ENCODE measurements at places on chromosomes 5 and 9.

DNA sequence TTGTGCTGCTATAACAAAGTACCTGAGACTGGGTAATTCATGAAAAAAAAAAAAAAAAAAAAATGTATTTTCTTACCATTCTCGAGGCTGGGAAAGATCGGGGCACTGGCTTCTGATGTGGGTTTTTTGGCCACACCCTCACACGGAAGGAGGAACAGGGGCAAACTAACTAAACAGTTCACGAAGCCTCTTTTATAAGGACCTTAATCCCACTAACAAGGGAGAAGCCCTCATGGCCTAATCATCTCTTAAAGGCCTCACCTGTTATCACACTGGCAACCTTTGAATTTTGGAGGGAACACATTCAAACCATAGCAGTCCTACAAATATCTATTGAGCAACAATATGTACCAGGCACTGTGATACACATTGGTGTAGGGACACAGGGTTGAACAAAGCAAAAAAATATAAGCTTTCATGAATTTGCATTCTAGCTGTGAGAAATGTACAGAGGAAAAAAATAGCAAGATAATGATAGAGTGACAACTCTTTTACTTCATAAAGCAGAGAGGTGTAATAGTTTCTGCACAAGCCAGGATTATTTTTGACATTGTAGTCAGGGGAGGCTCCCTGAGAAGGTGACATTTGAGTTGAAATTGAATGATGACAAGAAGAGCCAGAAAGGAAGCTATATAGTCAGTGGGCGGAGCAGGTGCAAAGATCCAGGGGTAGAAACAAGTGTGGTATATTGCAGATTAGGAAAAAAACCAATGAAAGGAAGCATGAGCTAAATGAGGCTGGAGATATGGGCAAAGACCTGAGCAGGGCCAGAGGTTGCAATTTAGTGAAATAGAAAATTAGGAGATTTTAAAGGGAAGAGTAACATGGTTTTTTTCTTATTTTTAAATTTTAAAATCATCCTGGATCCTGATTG lies 68.1 kb upstream of the GRAMD2B start:
- no peak overlapping the region for H3K27ac ChIP-seq
- no peak overlapping the region for H3K4me3 ChIP-seq

DNA sequence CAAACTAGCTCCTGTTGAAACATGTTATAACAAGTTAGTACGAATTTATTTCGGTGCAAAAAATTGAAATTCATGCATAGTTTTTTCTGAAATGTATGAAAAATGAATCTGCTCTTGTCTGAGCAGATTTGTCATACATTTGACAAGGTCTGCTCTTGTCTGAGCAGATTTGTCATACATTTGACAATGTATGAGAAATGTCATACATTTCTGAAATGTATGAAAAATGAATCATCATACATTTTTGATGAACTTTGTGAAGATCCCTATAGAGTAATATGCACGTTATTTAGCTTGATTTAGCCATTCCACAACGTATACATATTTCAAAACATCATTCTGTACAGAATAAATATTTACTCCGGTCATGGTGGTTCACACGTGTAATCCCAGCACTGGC lies 85.9 kb upstream of the PARP8 start:
- no peaks in the 10 kb centered on the region for H3K27me3 ChIP-seq
- no peak for DNase-seq
- no peak overlapping the region for H3K4me3 ChIP-seq
- peaks cover 12% of the 10 kb centered on the region for H3K36me3 ChIP-seq
- peaks cover 9% of the 10 kb centered on the region for H3K4me1 ChIP-seq

DNA sequence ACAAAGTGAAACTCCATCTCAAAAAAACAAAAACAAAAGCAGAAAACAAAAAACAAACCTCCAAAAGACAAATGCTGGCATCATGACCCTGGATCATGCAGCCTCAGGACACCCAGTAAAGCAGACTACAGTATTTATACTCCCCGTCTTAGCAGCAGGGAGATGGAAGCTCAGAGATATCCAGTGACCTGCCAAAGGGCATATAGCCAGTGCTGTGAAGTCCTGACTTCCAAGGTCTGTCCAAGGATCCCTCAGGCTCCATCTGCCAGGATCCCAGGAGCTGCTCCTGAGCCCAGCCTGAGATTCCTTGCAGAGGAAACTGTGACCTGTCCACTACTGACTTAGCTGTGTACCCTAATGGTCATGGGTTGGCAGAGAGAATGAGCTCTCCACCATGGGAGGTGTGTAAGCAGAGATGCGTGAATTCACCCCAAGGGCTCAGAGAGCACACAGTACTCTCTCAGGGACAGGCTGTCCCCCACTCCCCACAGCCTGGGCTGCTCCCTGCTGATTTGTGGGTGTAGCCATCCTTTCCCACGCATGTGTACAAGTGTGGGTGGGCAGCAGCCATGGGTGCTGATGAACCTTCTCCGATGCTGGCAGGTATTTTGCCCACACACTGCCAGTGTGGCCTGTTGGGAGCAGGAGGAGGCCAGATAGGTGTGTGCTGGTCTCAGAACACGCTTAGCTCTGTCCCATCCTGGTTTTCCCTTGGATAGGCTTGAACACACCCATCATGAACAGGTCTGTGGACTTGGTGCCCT lies 2.1 kb upstream of the WNK2 start:
- peaks cover 1% of the 10 kb centered on the region for H3K4me1 ChIP-seq
- H3K36me3 ChIP-seq, result no peaks in the 10 kb centered on the region
- DNase-seq, result no peak
- H3K4me3 ChIP-seq, result no peak overlapping the region
- H3K27me3 ChIP-seq, result peaks cover 45% of the 10 kb centered on the region

GRCh38 chr5:10374046-10375022 lies 20.8 kb downstream of the MARCHF6 start:
- peaks cover 32% of the 10 kb centered on the region for H3K36me3 ChIP-seq
- H3K27me3 ChIP-seq, result no peaks in the 10 kb centered on the region
- no peak for DNase-seq
- no peak overlapping the region for H3K4me3 ChIP-seq
- H3K4me1 ChIP-seq, result peaks cover 42% of the 10 kb centered on the region
- peak overlapping the region; percentile 54 for H3K27ac ChIP-seq

GRCh38 chr5:6251565-6252102 lies 126.7 kb downstream of the MED10 start:
- no peak overlapping the region for H3K4me3 ChIP-seq
- H3K4me1 ChIP-seq, result no peaks in the 10 kb centered on the region
- DNase-seq, result no peak
- H3K27me3 ChIP-seq, result no peaks in the 10 kb centered on the region
- no peaks in the 10 kb centered on the region for H3K36me3 ChIP-seq

GRCh38 chr9:77546376-77546950 lies 101.7 kb downstream of the GNA14 start:
- DNase-seq, result no peak
- H3K4me3 ChIP-seq, result no peak overlapping the region
- H3K27me3 ChIP-seq, result peaks cover 3% of the 10 kb centered on the region
- peaks cover 2% of the 10 kb centered on the region for H3K36me3 ChIP-seq
- no peaks in the 10 kb centered on the region for H3K4me1 ChIP-seq
- no peak overlapping the region for H3K27ac ChIP-seq

- H3K27ac ChIP-seq, result no peak overlapping the region
- H3K4me3 ChIP-seq, result no peak overlapping the region
- H3K36me3 ChIP-seq, result peaks cover 54% of the 10 kb centered on the region
Measured at GRCh38 chr5:180557217-180557809, 34.0 kb downstream of the SCGB3A1 start.

- peak overlapping the region; percentile 1 for H3K4me3 ChIP-seq
- H3K27me3 ChIP-seq, result no peaks in the 10 kb centered on the region
- H3K27ac ChIP-seq, result no peak overlapping the region
- no peak for DNase-seq
Measured at GRCh38 chr5:59174248-59174844, 591.5 kb downstream of the RAB3C start.

GRCh38 chr5:45440466-45440865 lies 255.7 kb downstream of the HCN1 start:
- H3K4me1 ChIP-seq, result no peaks in the 10 kb centered on the region
- H3K27me3 ChIP-seq, result no peaks in the 10 kb centered on the region
- H3K27ac ChIP-seq, result no peak overlapping the region
- no peaks in the 10 kb centered on the region for H3K36me3 ChIP-seq

DNA sequence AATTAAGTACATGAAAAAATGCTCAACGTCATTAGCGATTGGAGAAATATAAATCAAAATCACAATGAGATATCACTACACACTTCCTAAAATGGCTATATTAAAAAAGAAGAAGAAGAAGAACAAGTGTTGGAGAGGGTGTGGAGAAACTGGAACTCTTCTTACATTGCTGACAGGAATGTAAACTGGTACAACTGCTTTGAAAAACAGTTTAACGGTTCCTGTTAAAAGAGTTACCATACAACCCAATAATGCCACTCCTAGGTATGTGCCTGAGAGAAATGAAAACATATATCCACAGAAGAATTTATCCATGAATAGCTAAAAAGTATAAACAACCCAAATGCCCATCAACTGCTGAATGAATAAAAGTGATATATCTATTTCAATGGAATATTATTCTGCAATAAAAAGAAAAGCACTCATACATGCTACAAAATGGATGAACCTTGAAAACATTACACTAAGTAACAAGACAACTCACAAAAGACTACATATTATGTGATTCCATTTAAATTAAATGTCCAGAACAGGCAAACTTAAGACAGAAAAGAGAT lies 9.0 kb downstream of the FEM1C start:
- DNase-seq, result no peak
- H3K4me1 ChIP-seq, result peaks cover 50% of the 10 kb centered on the region
- no peak overlapping the region for H3K4me3 ChIP-seq
- no peaks in the 10 kb centered on the region for H3K27me3 ChIP-seq
- H3K36me3 ChIP-seq, result peaks cover 62% of the 10 kb centered on the region

- no peak overlapping the region for H3K4me3 ChIP-seq
- no peak overlapping the region for H3K27ac ChIP-seq
- H3K4me1 ChIP-seq, result peaks cover 3% of the 10 kb centered on the region
- H3K36me3 ChIP-seq, result no peaks in the 10 kb centered on the region
Measured at GRCh38 chr9:38015266-38015665, 53.8 kb downstream of the SHB start.

DNA sequence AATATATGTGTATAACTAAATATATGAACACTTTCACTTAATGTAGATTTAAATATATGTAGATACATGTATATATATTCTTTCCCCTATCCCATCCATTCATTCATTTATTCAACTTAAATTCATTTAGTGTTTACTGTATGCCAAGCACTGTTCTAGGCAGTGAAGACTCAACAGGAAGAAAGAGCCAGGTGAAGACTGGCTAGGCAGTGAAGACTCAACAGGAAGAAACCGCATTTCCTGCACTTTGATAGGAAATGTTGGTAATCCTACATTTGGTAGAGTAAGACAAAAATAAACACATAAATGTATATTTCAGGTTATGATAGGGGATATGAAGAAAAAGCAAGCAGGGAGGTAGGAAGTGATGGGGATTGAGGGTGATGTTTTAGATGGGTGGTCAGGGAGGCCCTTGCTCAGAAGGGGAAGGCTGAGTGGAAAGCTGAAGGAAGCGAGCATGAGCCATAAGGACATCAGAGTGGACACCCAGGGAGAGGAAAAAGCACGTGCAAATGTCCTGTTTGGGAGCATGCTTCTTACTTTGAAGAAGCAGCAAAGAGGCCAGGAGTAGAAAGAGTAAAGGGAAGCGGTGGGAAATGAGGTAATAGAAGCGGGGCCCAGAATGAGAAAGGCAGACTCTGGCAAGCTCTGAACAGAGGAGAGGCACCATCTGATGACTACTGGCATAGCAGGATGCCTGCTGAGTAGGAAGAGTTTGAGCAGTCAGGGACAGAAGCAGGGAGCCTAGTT lies 227.8 kb upstream of the MAP3K1 start:
- DNase-seq, result no peak
- no peaks in the 10 kb centered on the region for H3K27me3 ChIP-seq
- peaks cover 1% of the 10 kb centered on the region for H3K36me3 ChIP-seq
- H3K4me3 ChIP-seq, result peak overlapping the region; percentile 23
- H3K4me1 ChIP-seq, result peaks cover 21% of the 10 kb centered on the region

DNA sequence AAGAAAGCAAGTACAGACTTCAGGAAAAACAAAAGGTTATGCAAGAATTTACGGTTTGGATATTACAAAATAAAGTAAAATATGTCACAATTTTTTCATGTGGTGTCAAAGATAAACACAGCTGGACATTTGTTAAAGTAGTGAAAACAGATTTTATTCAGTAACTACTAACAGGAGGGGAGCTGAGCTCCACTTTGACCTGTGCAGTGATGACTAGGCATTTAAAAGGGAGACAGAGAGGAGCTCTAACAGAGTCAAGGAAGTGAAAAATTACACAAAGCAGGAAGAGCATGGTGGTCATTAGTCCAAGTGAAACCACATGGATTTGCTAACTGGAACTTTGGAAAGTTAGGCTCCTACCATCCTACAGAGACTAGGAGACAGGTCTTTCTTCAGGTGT lies 263.6 kb upstream of the PCSK5 start:
- no peaks in the 10 kb centered on the region for H3K36me3 ChIP-seq
- no peak for DNase-seq
- H3K4me3 ChIP-seq, result no peak overlapping the region
- no peak overlapping the region for H3K27ac ChIP-seq
- H3K27me3 ChIP-seq, result peaks cover 6% of the 10 kb centered on the region

GRCh38 chr5:72076621-72077300 lies 30.5 kb upstream of the MAP1B start:
- H3K4me1 ChIP-seq, result no peaks in the 10 kb centered on the region
- no peak for DNase-seq
- no peak overlapping the region for H3K4me3 ChIP-seq
- H3K36me3 ChIP-seq, result no peaks in the 10 kb centered on the region

GRCh38 chr5:135157421-135158313 lies 123.6 kb upstream of the PITX1 start:
- H3K36me3 ChIP-seq, result no peaks in the 10 kb centered on the region
- no peak overlapping the region for H3K27ac ChIP-seq
- H3K27me3 ChIP-seq, result peaks cover 29% of the 10 kb centered on the region
- no peak overlapping the region for H3K4me3 ChIP-seq

All from activated naive CD8-positive, alpha-beta T cell treated with anti-CD3 and anti-CD28 coated beads, Interleukin-2, amount 10 ng/mL, durations not matched to agents 7 days and 5 days (primary cell).